ENCODE measurements at places on chromosomes 2 and 18.

DNA sequence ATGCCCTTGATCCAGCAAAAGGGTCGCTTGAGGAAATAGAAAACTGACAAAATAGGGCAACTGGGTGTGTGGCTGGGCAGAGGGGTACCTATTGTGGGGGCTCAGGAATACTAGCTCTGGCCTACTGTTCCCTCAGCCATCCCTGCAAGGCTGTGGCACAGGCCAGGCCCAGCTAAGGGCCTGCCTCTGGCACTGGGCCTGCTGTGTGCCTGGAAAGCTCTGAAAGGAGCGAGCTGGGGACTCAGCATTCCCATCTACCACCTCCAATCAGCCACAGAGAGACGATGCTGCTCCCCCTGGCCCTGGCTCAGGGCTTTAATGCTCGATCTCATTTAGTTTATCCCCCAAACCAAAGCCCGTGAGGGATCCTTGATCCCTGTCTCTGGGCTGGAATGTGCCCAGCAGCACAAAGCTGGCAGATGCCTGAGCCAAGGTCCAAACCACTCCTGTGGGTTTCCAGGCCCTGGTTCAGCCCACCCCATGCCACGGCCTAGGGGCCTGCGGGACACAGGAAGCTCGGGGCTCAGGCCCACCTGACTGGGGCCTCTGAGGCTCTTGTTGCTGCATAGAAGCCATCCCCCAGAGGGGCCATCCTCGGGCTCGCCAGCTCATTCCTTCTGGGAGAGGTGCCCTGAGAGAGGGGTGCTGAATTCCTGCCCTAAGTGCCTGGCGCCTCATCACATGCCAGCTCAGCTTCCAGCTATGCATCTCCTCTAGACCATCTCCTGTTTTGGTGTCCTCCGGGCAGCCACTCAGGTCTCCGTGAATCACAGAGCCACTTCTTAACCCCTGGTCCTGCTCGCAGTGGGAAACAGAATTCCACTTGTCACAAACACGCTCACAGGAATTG lies 43.0 kb upstream of the KCNF1 start:
- DNase-seq: no peak

GRCh38 chr2:232773815-232774214 lies 2.5 kb downstream of the KCNJ13 start:
- DNase-seq: no peak

GRCh38 chr2:20645301-20645701 lies 5.6 kb downstream of the HS1BP3 start:
- no peak for DNase-seq

DNA sequence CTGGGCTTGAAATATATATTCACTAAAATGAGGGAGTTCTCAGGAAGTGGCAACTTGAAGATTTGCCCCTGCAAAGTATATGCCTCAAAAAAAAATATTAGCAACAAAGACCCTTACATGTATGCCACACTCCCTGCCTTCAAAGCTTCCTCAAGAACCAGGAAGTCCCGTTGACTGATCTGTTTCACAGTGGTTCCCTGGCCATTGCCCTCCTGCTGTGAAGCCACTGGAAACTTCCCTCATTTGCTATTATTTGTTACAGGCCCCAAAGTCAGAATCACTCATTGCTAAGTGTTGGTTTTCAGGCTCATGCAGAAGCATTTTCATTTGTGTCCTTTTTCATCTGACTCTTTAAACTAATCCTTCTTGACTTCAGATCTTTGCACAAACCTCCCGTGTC lies 421.5 kb downstream of the ZNF521 start:
- DNase-seq: no peak

DNA sequence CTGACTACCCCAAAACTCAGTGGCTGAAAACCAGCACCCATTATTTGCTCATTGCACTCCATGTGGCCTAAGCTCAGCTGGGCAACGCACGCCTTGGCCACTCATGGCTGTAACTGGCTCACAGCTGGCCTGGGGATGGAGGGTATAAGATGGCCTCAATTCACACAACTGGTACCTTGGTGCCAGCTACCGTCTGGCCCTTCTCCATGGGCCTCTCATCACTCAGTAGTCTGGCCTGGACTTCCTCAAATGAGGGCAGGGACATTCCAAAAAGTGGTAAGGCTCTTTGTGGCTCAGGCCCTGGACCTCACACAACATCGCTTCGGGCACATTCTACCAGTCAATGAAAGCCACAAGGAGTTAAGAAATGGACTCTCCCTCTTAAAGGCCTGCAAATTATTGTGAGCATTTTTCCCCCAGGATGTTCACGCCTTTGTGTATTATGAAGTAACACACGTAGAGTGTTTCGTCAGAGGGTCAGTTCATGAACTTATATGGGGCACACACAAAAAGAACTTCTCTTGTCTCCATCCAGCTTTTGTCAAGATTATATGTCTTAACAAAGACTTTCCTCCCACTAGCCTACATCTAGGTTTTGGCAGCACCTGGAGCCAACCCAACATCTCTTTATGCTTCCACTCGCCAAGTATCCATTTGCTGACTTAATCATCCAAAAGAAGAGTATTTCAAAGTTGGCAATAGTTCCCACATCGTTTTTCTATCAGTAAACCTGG lies 145.2 kb downstream of the CCBE1 start:
- DNase-seq: no peak

GRCh38 chr2:120758181-120759144 lies 22.8 kb downstream of the GLI2 start:
- no peak for DNase-seq

- DNase-seq: no peak
Measured at GRCh38 chr2:69033461-69034095, 20.6 kb downstream of the ANTXR1 start.

GRCh38 chr18:80103231-80103630 lies 5.8 kb upstream of the ADNP2 start:
- DNase-seq: no peak

DNA sequence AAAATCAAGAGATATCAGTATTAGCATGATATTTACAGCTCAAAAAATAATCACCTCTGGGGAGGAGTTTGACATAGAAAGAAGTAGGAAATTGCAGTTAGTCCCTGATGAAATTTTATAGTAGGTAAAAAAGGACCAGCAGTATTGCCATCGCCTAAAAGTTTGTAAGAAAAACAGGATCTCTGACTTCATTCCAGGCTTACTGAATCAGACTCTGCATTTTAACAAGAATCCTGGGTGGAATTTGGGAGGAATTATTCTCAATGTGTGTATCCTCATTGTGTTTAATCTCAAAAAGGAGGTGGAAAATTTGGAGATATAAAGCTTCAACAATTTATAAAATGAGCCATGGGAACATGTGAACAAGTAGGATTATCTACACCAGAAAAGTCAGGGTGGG lies 31.2 kb upstream of the STAT1 start:
- DNase-seq: no peak

DNA sequence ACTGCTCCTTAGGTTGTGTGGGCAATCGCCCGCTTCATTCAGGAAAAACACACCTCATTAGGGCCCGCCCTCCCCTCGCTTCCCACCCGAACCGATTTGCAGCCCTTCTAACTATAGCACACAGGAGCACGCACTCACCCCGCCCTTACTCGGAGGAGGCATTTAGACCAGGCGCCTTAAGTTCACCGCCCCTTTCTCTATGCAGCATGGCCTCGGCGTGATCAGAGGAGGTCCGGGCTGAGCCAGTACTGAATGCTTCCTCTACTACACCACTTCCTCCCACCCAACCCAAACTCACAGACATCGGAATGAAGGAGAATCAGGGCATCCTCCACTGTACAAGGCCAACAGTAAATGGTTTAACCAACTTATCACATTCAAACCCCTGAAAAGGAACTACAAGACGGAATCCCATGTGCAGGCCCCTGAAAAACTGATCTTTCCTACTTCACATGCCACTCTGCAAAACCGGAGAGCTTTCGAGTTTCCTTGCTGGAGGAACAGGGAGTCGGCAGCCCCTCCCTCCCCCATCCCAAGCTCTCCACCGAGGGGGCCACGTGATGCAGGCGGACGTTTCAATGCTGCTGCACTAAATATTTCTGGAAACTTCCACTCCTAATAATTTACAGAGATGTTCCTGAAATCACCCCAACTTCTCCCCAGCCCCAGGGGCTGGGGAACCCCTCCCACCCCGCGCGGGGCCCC lies 1.4 kb downstream of the XPO1 start:
- DNase-seq: peak; percentile 95

GRCh38 chr2:103401621-103402020 lies 639.8 kb downstream of the TMEM182 start:
- peak; percentile 54 for DNase-seq

DNA sequence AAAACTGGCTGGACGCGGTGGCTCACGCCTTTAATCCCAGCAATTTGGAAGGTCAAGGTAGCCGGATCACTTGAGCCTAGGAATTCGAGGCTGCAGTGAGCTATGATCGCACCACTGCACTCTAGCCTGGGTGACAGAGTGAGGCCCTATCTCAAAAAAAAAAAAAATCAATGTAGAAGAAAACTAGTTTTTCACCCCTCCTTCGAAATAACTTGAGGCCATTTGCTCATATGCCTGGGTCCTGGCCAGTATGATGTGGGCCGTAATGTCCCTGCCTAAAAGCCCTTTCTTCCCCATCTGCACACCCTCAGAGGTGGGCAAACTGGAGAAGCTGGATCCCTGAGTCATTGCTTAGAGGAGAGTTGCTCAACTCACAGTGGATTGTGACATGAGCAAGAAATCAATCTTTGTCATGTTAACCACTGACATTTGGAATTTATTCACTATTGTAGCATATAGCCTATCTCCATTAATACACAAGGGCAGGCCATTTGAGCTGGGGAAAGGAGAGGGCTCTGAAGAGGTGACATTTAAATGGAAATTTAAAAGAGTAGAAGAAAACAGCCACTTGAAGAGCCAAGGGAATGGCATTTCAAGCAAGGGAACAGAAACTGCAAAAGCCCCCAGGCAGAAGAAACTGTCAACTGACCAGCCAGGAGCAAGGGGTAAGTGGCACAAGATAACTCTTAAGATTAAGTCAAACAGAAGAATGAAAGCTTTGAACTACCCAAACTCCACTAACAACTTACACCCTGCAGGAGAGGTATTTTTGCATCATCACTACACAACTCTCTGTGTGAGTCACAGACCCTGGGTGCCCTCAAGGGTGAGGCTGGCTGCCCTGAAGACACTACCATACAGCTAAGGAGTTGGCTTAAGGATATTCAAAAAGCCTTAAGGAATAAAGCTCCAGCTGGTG lies 7.6 kb upstream of the METTL21A start:
- no peak for DNase-seq

- no peak for DNase-seq
Measured at GRCh38 chr2:189576396-189576795, 4.2 kb downstream of the SLC40A1 start.

DNA sequence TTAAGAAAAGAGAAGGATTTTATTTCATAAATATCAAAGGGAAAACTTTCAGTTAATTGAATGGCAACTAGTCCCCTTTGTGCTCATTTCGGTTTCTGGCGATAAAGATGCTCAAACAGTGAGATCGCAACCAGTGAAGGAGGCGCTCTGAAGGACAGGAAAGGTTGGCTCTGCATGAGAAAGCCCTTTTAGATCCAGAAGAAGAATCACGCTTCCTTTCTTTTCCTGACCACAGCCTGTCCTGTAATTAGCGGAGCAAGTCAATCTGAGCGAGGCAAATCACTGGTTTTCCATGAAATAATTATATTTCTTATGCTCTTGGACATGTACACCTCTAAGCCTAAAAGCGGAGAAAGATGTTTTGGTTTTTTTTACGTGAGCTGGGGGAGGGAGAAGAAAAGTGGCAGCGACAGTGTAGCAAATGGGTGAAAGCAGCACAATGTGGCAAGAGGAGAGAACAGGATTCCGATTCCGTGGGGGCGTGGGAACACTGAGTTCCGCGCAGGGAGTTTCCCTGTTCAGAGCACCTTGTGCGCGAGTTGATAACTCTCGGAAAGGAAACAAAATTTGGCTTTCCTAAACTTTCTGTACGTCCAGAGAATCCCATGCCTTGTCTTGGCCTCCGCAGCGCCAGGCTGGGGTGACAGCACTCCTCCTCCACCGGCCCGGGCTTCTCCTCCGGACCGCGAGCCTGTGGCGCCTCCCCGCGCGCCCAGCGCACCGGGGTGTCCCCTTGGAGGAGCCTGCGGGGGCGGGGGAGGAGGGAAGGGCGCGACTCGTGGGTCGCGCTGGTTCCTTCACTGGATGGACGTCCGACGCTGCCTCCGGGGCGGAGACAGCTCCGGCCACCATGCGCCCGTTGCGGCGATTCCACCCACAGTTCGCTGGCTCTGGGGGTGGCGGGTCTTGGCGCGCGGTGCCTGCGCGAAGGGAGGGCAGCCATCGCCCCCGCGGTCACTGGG lies 620 bp upstream of the SLC9A2 start:
- DNase-seq: peak; percentile 78

DNA sequence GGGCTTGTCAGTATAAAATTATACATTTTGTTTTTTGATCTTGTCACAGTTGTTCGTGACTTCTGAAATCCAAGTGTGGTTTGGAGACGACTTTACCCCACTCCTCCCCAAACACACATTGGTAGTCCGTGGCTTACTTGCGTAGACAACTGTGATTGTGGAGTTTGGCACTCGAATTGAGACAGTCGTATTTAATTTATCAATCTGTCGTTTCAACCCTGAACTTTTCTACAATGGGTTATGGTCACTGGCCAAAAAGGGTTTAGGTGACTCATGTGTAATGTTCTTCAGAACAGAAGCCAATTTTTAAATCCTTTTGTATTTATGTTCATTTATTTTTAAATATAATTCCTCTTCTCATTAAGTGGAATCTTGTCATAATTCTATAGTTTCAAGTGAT lies 129.9 kb downstream of the SPTBN1 start:
- DNase-seq: no peak

- DNase-seq: no peak
Measured at GRCh38 chr2:34188464-34189303, 589.6 kb upstream of the FAM98A start.

- no peak for DNase-seq
Measured at GRCh38 chr18:39019989-39020388, 1454.4 kb upstream of the CELF4 start.

DNA sequence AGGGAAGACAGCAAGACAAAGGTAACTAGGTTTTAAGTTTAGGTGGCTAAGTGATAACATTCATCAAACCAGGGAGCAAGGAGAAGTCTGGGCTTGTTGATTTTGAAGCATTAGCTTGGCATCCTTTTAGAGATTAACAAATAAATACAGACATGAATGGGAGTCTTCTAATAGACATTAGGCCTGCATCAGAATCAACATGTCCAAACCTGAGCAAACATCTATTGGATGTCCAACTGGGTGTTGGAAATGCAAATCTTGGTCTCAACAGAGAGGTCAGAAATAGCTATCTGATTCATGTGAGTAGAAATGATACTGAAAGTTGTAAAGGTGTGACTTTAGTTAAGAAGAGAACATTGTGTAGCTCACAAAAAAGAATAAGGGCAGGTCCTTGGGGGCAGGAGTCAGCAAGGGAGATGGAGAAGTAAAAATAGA lies 85.5 kb upstream of the RND3 start:
- DNase-seq: no peak

DNA sequence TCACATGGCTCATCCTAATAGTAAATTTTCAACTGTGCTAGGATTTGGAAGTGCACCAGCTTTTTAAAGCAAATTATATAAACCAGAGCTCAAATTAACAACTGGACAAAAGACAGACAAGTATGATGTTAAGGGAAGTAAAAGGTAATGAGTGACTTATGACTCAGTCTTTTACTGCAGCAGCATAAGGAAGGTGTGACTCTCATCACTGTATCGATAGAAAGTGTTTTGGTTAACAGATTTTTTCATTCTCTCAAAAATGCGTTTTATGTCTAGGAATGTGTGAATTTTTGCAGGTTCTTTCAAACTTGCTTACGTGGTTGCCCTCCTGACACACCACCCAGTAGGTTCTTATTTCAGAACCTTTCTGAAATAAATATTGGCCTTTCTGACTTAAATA lies 244.2 kb upstream of the BOD1L2 start:
- no peak for DNase-seq

Data from K562 (cell line).